ENCODE measurements at places on chromosomes 1 and 21.

DNA sequence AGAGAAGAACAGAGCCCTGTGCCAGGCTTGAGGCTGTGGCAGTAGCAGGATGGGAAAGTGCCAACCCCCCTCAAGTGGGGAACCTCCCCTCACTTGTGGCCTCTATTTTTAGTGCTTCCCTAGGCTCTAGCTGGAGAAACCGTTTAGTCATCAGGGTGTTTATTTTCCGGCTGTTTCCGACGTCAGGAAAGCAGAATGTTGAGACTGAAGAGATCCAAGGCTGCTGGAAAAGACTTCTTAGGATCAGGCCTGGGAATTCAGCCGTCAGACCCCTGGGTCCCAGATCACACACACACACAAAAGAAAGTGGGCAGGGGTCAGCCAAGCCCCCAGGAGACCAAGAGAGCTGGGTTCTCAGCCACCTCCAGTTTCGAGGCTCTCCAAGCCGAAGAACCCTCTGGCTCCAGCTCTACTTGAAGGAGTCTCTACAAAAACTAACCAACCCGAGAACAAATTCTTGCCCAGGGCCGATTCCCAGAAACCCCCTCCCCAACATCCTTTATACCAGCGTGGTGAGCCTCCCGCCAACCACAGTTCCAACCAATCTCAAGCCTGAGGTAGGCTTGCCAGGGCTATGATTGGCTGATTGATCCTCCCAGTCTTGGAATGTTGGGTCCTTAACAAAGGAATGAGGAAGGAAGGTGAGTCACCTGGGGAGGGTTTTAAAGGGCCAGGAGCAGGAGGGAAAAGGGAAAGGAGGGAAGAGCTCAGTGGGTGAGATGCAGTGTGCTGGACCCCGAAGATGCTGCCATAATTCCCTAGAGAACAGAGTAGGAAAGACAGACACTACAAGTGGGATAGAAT, 2.5 kb upstream of the MEF2D start:
- no peak for DNase-seq

- no peak for DNase-seq
These were observed 11.9 kb upstream of the VAV3 start for GRCh38 chr1:107976836-107977235.

- no peak for DNase-seq
These were observed 32.5 kb downstream of the SLX9 start for GRCh38 chr21:44972301-44972814.

- no peak for DNase-seq
These were observed 34.2 kb upstream of the LRRC8C start for GRCh38 chr1:89598450-89599331.

DNA sequence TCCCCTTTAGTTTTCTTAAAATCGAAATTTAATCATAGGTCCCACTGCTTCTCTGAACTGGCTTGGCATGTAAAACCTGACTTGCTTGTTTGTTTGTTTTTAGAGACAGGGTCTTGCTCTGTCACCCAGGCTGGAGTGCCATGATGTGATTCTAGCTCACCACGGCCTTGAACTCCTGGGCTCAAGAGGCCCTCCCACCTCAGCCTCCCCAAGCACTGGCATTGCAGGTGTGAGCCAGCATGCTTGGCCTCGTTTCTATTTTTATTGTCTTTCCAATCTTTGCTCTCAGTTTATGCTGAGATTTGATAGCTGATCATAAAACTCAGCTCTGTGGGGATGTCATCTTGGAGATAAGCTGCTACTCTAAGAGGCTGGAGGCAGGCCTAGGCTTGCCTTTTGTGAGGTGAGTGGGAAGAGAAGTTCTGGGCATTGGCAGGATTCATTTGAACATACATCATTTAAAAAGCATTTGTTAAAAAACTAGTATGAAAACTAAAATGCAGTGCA, 51.5 kb upstream of the GCLM start:
- DNase-seq: no peak

DNA sequence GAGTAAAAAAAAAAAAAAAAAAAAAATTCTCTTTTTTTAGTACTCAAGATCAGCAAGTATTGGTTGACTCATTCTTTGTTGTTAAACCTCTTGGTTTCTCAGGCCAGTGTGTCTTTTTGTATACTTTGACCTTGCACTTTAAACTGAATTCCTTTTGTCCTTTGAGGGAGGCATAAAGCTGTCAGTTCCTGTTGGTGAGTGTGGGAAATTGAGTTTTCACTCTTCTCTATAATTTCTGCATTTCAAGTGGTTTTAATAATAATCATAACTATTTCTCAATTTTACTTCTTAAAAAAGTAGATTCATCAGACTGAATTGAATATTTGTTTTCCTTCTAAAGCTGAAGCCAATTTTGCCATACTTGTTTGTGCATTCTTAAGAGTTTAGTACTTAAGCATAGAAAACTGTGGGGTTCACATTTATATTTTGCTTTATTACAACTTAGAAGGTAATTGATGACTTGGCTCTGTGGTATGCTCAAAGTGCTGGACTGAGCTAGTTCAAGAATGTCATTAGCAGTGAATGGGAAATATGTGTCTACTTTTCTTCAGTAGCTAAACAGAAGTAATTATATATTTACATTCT, 43.4 kb downstream of the ITSN1 start:
- no peak for DNase-seq

GRCh38 chr1:178528953-178529335, 16.0 kb downstream of the TEX35 start:
- no peak for DNase-seq

GRCh38 chr1:208559597-208560329, 315.6 kb upstream of the PLXNA2 start:
- no peak for DNase-seq

- no peak for DNase-seq
These were observed 6.1 kb upstream of the SELE start for GRCh38 chr1:169739980-169740379.

DNA sequence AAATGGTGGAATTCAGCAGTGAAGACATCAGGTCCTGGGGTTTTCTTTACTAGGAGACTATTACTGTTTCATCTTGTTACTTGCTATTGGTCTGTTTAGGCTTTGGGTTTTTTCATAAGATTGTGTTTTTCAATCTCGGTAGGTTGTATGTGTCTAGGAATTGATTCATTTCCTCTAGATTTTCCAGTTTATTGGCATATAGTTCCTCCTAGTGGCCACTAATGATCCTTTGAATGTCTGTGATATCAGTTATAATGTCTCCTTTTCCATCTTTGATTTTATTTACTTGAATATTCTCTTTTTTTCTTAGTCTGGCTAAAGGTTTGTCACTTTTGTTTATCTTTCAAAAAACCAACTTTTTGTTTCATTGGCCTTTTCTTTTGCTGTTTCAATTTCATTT, 233.0 kb downstream of the RWDD3 start:
- DNase-seq: no peak

DNA sequence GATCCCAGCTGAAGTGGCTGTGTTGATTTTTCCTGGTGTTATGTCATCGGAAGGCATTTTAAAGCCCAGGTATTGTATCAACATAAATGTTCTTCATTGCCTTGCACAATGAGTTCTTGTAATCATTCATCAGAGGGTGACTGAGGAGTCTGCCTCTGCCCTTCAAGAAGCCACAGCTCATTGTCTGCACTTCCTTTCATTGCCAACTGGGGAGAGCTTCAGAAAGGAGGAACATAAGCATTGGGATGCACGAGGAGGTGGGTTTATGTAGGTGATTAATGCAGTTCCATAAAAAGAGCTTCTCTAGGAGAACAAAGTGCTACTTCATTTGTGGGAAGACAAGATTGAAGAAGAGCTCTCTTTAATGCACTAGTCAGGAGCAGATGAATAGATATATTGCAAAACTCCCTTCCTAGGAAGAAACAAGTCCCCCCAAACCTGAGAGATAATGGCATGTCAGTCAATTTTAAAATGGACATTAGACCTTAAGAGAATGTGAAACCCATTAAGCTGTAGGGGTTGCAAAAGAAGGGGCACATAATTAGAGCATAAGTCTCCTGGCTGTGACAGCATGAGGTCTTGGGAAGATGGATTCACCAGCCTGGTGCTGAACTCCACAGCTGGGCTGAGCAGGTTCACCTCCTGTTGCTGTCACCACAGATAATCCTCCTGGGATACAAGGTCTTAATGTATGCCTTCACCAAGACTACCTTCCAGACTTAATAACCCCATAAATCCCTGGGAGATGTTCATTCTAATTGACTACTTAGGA, 124.6 kb downstream of the BACH1 start:
- DNase-seq: no peak

DNA sequence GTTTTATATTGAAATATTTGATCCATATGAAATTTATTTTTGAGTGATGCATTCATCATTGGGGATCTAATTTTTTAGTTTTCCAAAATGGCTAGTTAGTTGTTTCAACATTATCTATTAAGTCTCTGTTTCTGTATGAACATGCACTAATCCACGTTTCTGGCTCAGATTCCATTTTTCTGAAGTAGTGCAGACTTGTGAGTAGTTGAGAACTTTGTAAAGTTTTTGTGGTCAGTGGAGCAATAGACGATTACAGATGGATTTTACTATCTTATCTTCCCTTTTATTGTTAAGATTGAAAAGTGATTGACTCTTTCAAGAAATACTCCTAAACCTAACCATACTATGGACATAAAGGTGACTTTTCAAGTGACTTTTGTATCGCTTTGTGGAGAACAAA, 16.7 kb downstream of the SOAT1 start:
- DNase-seq: no peak

- DNase-seq: no peak
These were observed 13.7 kb downstream of the TFF3 start for GRCh38 chr21:42301371-42302075.

DNA sequence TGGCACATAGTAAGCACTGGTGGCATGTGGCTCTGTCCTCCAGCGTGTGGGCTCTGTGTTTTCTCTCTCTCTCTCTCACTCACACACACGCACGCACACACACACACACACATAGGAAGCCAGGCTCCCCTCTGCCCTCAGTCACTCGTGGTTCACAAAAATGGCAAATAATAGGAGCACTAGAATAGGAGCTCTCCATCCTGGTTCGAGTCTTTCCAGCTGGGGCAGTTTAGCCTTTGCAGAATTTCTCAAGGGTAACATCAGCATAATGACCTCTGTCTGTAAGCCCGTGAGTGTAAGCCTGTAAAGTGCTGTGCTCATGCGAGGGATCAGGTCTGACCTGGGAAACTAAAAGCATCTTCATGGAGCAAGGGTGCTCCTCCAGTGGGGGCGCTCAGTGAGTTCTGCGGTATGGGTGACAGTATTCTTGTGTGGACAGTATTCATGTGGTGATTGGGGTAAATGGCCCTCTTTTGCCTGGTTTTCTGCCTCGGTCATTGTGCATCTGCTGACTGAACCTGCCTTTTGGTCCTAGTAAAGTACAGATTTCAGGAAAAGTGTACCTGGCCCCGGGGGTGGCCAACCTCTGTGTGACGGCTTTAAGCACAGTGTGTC, 842 bp upstream of the ZC3H12A start:
- no peak for DNase-seq

Measured in neural crest cell (in vitro differentiated cells).